Activated CD8-positive, alpha-beta T cell treated with anti-CD3 and anti-CD28 coated beads for 36 hours (primary cell): ENCODE measurements at places on chromosomes 6 and 20. TPM values are rescaled to one million over a fixed set of nuclear protein-coding genes. Genes with fewer than 3 reads are reported as not detected.

DNA sequence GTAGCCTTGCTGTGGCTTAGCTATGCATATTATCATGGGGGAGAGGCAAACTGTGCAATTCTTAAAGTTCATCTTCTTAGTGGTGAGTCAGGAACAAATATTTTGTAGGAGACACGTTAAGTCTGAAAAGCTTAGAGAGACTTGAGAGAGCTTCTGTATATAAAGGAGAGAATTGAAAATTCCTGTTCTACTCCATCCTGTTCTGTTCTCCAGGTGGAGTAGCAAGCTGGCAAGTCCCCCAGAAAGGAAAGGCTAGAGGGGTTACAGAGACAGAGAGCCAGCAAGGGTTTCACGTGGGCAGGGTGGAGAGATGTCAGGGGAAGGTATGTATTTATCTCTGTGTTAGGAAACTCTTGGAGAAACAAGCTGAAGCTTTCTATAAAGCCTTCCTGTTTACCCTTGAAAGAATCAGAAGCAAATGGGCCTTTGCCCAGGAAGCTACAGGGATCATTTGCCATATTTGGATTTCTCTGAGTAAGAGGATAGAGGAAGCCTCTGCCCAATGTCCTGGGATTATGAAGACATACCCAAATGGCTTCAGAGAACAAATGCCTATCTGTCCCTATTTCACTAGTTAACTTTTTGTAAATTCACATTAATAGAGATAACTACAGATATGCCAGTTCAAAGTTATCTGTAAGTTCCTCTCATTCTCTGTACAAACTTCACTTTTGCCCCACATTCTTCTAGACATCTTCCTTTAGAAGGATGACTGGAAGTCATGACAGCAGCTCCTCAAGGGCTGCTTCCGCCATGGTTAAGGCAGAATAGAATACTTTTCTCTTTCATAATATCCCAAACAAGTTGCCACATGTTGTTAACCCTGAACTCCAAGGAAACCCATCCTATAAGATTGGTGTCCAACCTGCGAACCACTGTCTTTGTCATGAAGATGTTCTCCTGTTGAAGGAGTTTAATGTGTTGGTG, 126.7 kb upstream of the NEDD9 start:
- DNase-seq: no peak
- H3K36me3 ChIP-seq: peaks cover 82% of the 10 kb centered on the region
- H3K4me1 ChIP-seq: peaks cover 87% of the 10 kb centered on the region
- H3K27ac ChIP-seq: no peak overlapping the region
- H3K4me3 ChIP-seq: no peak overlapping the region

GRCh38 chr6:28922004-28922820, 1.6 kb downstream of the TRIM27 start:
- peaks cover 48% of the 10 kb centered on the region for H3K36me3 ChIP-seq
- H3K4me3 ChIP-seq: peak overlapping the region; percentile 94
- peaks cover 46% of the 10 kb centered on the region for H3K4me1 ChIP-seq
- peak overlapping the region; percentile 86 for H3K27ac ChIP-seq
- no peaks in the 10 kb centered on the region for H3K27me3 ChIP-seq

GRCh38 chr20:41453010-41453950, 86.7 kb upstream of the EMILIN3 start:
- H3K36me3 ChIP-seq: peaks cover 15% of the 10 kb centered on the region
- H3K27ac ChIP-seq: no peak overlapping the region
- DNase-seq: no peak

DNA sequence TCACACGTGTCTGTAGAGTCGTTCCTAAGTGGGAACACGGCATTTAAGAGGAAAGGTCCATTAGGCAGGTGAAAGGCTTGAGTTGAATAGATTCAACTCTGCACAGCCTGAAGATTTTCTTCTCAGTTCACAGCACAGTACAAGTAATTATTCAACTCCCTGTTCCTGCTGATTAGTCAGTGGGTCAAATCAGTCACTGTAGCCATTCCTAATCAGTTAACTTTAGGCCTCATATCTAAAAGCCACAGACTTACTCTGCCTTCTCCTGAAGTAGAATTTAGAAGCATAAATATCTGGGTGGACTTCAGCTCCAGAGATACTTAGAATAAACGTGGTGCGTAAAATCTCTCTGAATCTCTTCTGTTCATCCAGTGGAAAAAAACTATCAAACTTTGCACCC, 872.4 kb downstream of the C6orf118 start:
- H3K36me3 ChIP-seq: no peaks in the 10 kb centered on the region
- H3K4me1 ChIP-seq: no peaks in the 10 kb centered on the region
- H3K4me3 ChIP-seq: no peak overlapping the region
- no peaks in the 10 kb centered on the region for H3K27me3 ChIP-seq
- no peak for DNase-seq

GRCh38 chr6:71224011-71224410, 64.6 kb upstream of the OGFRL1 start:
- no peak overlapping the region for H3K4me3 ChIP-seq
- no peaks in the 10 kb centered on the region for H3K27me3 ChIP-seq
- DNase-seq: no peak
- peaks cover 9% of the 10 kb centered on the region for H3K4me1 ChIP-seq

GRCh38 chr6:36323062-36323461, 13.6 kb downstream of the BNIP5 start:
- no peak overlapping the region for H3K27ac ChIP-seq
- H3K4me3 ChIP-seq: no peak overlapping the region
- DNase-seq: no peak
- no peaks in the 10 kb centered on the region for H3K4me1 ChIP-seq
- no peaks in the 10 kb centered on the region for H3K36me3 ChIP-seq
- no peaks in the 10 kb centered on the region for H3K27me3 ChIP-seq

DNA sequence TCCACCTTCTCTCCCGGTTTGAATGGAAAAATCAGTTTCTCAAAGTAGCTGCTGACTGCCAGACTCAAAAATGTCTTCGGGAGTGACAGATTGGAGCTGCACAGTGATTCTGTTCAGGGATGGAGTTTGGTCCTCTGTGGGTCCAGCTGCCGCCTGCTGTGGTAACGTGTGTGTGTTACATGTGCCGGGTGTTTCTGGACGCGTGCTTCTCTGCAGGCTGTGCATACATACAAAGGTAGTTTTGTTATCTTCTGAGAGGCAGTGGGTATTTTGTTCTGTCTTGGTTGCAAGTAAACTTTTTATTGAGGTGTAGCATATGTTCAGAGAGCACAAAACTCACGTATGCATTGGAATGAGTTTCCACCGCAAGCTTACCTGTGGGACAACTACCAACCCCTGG, 41.3 kb upstream of the NAA20 start:
- no peak for DNase-seq
- H3K27me3 ChIP-seq: no peaks in the 10 kb centered on the region
- no peaks in the 10 kb centered on the region for H3K4me1 ChIP-seq
- no peak overlapping the region for H3K4me3 ChIP-seq
- no peaks in the 10 kb centered on the region for H3K36me3 ChIP-seq
- no peak overlapping the region for H3K27ac ChIP-seq

GRCh38 chr6:64090352-64090751, 454.8 kb downstream of the PHF3 start:
- no peak overlapping the region for H3K4me3 ChIP-seq
- no peak for DNase-seq
- no peaks in the 10 kb centered on the region for H3K27me3 ChIP-seq
- H3K27ac ChIP-seq: no peak overlapping the region

DNA sequence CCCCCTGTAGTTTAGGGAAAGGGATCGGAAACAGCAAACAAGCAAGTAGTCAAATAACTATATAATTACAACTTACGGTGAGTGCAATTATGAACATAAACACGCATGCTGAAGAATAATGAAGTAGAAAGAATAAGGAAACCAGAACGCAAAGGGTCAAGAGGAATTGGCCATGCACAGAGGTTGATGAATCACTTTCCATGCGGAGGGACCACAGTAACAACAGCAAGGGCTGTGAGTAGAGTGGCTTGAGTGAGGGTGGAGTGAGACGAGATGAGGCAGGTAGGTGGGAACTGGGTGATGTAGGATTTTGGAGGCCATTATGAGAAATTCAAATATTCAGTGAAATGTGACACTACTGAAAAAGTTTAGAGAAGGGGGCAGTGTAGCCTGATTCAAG, 112.2 kb upstream of the LAMP5 start:
- DNase-seq: no peak
- no peak overlapping the region for H3K27ac ChIP-seq
- H3K36me3 ChIP-seq: no peaks in the 10 kb centered on the region
- H3K27me3 ChIP-seq: no peaks in the 10 kb centered on the region
- no peak overlapping the region for H3K4me3 ChIP-seq
- no peaks in the 10 kb centered on the region for H3K4me1 ChIP-seq

GRCh38 chr6:67200626-67201403, 1434.3 kb upstream of the ADGRB3 start:
- no peak overlapping the region for H3K27ac ChIP-seq
- no peaks in the 10 kb centered on the region for H3K27me3 ChIP-seq
- H3K36me3 ChIP-seq: no peaks in the 10 kb centered on the region
- no peak overlapping the region for H3K4me3 ChIP-seq

GRCh38 chr6:21333715-21334114, 259.8 kb upstream of the SOX4 start:
- no peaks in the 10 kb centered on the region for H3K27me3 ChIP-seq
- no peak overlapping the region for H3K27ac ChIP-seq

DNA sequence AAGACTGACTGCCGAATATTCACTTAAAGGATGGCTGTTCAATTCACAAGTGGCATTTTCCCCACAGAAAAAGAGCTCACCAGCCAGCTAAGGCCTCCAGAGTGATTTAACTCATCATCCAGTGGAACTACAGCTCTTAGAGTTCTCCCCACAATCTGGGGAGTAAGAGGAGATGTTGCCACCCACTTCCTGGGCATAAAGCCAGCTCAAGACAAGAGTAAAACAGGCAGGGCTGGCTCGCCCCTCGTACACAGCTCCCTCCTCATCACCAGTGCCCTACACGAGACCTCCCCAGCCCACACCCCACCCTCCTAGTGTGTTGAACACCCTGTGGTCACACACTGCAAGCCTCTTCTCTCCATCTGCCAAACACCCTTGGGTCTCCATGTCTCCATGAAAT, 47.2 kb upstream of the IPCEF1 start:
- no peaks in the 10 kb centered on the region for H3K27me3 ChIP-seq
- H3K4me3 ChIP-seq: no peak overlapping the region
- H3K27ac ChIP-seq: no peak overlapping the region
- H3K36me3 ChIP-seq: no peaks in the 10 kb centered on the region
- peaks cover 2% of the 10 kb centered on the region for H3K4me1 ChIP-seq
- peak; percentile 11 for DNase-seq

The EGFL8 gene
- total RNA-seq: 14.0 TPM

The TMEM181 gene
- 10.1 TPM for total RNA-seq

The TRIM15 gene
- not detected for total RNA-seq

The GHRH gene
- total RNA-seq: not detected

The MLIP gene
- not detected for total RNA-seq

The NPBWR2 gene
- not detected for total RNA-seq

The ZSCAN9 gene
- total RNA-seq: 3.0 TPM
